Gastroesophageal sphincter (tissue), 4 donors: ENCODE measurements at places on chromosomes 6 and 20.

GRCh38 chr6:3370361-3371221 is 86.3 kb downstream of the SLC22A23 start:
- ATAC-seq = no peak

DNA sequence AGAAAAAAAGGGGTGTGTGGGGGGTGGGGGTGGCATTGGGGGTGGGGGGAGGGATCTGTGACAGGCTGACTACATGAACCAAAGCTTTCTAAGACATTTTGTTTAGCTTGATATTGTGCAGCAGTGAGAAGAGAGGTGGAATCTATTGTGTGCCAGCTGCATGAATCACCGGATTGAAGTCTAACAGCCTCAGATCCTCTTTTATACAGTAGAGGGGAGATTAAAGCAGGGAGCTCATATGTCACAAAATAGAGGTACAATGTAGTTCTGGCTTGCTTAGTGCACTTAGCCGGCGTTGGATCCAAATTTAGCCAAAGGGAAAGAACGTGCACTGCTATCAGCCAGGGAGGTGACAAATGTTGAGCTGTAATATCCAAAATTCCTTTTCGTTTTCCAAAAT is 404.2 kb upstream of the CITED2 start:
- ATAC-seq = peak; percentile 34

DNA sequence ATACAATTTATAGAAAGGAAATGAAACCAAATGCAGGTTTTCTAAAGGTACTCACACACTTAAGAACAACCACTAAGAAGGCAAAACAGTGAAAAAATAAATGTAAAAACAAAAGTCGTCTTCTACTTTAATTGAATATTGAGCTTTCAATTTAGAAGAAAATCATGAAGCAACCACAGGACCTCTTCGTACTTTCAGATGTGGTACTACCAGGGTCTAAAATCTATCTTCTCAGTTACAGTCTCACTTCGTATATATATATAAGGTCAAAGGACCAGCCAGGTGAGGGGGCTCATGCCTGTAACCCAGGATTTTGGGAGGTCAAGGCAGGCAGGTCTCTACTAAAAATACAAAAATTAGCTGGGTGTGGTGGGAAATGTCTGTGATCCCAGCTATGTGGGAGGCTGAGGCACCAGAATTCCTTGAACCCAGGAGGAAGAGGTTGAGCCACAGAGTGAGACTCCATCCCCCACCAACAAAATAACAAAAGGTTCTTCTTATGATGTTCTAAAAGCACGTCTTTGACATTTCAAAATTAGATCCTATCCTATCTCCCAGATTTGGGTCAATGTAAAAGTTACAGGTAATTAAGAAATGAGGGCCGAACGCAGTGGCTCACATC is 12.5 kb downstream of the ROMO1 start:
- no peak for ATAC-seq

DNA sequence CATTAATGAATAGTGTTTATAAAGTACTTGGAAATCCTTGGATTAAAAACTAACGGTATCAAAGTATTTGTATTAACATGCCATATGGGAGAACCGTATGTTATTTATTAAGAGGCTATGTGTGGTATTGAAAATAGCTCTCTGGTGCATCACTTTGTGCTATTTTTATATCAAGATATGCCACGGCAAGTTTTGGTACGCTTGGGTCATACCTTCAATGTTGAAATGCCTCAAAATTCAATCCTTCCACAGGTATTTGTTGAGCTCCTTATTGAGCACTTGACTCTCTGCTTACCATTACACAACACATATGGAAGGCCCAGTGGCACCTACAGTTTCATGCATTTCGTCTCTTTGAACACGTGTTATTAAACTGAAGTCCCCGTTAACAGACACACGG is 647.9 kb downstream of the KIF16B start:
- no peak for ATAC-seq

- no peak for ATAC-seq
Measured at GRCh38 chr6:152112491-152113261, 305.2 kb downstream of the ESR1 start.

DNA sequence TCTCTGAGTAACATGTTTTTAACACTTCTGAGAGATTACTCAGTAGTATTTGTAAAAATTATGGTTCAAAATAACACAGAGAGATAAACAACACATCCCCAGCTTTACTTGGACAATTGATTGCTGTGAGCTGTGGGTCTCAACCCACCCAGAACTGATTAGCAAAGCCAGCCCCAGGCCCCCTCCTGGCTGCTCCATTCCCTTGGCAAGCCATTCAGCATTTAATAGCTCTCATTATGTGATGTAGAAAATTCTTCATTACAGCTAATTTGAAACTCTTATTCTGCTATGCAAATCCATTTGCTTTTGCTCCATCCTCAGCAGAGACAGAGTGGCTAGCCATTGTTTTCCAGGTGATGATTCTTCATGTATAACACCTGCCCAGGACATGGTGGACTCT is 16.6 kb upstream of the SIRT5 start:
- no peak for ATAC-seq

GRCh38 chr6:72464246-72464645 is 157.6 kb upstream of the KCNQ5 start:
- ATAC-seq = no peak

DNA sequence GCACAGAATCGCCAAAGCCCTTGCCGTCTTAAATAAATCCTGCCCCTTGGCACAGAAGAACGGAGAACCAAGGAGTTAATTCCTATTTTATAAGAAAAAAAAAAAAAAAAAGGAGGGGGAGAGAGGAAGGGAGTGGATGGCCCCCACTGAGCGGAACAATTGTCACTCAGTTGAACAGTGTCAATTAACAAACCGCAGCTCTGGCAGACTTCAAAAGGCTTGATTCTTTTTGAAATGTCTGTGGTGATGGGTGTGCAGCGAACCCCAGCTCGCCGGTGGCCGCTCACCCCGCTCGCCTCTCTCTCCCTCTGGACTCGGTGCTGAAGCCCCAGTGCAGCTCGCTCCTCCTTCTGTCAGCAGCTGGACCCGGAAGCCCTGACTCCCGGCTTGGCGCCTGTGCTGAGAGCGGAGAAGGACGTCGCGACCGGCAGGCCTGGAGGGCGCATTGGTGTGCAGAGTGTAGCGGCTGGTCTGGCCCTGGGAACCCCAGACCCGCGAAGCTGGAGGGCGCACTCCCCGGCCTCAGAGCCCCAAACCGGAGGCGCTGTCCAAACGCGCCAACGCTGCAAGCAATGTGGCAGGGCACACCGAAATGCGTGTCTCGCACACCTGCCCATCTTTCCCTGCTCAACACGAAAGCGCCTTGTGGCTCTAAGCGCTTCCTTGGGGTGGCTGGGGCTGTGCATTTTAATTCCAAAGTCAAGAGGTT is 3.4 kb downstream of the LINC00237 start:
- ATAC-seq = no peak

GRCh38 chr6:16273256-16273655 is 34.9 kb downstream of the GMPR start:
- no peak for ATAC-seq

- no peak for ATAC-seq
Measured at GRCh38 chr20:23644164-23644563, 6.4 kb upstream of the CST3 start.

GRCh38 chr6:155782739-155783459 is 327.3 kb upstream of the NOX3 start:
- no peak for ATAC-seq

- no peak for ATAC-seq
Measured at GRCh38 chr6:90049295-90049694, 155.0 kb downstream of the GJA10 start.

GRCh38 chr6:81777586-81778268 is 25.2 kb upstream of the TENT5A start:
- no peak for ATAC-seq

GRCh38 chr6:71855406-71855805 is 30.9 kb upstream of the RIMS1 start:
- ATAC-seq = no peak

DNA sequence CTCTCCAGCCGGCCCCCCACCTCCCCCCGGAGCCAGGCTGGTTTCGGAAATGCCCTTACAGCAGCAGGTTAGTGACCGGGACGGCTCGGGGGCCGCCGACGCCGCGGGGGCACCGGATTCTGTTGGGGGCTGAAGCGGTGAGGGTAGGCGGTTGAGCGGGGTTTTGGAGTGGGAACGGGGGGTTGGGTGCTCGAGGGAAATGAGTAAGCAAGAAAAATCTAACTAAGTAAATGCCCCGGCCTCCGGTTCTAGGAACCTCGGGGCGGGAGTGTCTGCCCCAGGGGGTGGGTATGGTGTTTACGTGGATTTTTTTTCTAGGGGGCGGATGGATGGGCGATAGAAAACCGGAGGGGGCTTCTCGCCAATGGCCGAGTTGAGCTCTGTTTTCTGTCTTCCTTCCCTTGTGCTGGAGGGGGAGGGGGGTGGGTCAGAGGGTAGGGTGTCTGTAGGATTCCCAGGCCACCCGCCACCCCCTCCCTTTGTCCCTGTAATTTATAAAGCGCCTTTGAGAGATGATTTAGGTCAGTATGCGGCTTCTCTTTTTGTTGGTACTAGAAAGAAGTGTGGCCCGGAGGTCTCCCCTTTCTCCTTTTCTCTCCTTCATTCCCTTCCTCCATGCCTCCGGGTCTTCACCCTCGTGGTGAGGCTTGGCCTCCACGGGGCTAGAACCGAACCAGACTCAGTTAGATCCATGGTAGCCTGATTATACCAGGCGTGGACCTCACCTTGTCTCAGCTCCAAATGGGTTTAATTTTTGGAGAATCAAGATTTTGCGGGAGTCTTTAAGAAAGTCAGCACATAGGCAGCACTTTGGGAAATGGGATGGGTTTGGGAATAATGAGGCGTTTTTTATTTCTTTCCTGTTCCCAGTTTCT is 2.3 kb downstream of the E2F3 start:
- no peak for ATAC-seq

DNA sequence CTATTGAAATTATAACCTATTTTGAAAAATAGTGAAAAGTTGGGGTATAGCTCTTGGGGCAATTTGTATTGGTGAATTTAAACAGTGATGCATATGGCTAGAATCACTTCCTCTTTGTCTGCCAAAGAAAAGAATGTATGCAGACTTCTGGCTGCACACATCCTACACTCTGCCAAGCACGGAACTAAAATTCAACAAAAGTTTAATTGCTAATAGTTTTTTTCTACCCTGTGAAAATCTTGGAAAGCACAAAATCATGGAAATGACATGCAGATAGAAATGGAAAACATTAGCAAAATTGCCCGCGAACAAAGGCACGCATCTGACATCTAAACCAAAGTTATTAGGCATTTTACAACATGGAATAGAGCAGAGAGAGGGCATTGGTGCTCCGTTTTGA is 106.4 kb upstream of the PDE10A start:
- ATAC-seq = no peak

DNA sequence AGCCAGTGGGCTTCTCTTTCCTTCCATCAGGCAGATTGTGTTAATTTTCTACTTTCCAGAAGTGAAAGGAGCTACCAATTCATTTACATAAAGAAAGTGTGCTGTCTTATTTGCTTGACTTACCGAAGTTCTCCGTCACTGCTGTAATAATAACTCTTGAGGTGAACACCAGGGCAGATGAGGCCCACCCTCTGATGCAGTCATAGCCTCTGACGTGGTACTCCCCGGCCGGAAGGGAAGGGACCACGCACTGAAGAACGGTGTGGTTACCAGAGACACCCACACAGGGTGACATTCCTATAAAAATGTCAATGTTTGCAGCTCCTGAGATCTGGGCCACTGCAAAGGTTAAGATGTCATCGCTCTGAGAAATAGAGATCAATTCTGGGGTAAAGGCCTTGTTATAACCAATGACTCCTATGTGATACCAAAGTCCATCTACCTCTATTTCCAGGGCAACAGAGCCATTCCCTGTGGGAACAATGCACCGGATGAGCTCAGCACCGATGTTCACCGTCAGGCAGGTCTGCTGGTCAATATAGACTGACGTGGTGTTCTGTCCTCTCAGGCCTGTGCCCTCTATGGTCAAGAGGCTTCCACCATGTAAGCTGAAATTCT is 62.9 kb downstream of the PKHD1 start:
- ATAC-seq = no peak

GRCh38 chr20:32569018-32569379 is 16.1 kb downstream of the NOL4L start:
- no peak for ATAC-seq

GRCh38 chr6:109296452-109296851 is 85.8 kb downstream of the CD164 start:
- no peak for ATAC-seq

DNA sequence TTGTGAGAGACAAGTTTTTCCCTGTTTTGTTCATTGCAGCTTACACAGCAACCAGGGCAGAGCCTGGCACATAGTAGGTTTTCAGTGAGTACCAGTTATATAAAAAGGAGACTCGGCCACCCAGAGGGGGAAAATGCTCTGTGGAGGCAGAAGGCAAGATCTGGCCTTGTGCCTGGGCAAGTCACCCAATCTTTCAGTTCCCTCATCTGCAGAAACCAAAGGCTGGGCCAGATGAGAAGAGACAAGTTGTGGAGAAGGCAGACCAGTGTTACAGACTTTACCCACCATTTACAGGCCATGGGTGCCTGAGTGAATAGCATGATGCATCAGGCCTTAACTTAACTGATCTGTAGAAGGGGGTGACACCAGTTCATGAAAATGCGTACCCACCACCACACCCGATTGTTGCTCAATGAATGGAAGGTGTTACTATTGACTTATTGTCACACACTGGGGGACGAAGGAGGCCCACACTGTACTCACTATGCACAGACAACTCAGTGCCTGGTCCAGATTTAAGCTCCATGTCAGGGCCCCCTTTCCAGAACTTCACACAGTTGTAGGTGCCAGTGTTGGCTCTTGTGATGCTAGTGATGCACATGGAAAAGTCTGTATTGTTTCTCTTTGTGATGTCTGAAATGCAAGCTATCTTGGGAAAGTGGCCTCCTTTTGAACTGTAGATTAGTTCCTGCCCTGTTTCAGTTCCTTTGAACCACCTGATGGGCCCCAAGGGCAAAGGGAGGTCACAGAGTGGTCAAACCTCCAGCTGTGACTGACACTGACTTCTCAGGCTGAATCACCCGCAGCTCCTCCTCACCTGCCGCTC is 64.3 kb upstream of the SIRPG start:
- no peak for ATAC-seq

DNA sequence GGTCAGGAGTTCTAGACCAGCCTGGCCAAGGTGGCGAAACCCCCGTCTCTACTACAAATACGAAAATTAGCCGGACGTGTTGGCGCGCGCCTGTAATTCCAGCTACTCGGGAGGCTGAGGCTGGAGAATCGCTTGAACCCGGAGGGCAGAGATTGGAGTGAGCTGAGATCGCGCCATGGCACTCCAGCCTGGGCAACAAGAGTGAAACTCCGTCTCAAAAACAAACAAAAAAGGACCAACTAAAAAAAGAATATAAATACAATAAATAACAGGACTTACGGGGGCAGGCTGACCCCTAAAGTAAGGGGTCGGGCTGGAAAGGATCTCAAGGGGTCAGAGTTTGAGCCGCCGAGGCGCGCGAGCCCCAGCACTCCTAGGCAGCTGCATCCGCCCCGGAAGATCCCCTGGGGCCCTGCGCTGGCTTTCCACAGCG is 509 bp upstream of the TPD52L2 start:
- no peak for ATAC-seq

GRCh38 chr6:16393326-16393725 is 154.9 kb downstream of the GMPR start:
- ATAC-seq = no peak

- no peak for ATAC-seq
Measured at GRCh38 chr20:6855796-6856195, 88.3 kb downstream of the BMP2 start.

- no peak for ATAC-seq
Measured at GRCh38 chr6:167711768-167712730, 114.7 kb upstream of the AFDN start.
